Large intestine (tissue), 12 donors: ENCODE measurements at places on chromosomes 5 and 9. TPM values are rescaled to one million over a fixed set of nuclear protein-coding genes. Genes with fewer than 3 reads are reported as not detected.

DNA sequence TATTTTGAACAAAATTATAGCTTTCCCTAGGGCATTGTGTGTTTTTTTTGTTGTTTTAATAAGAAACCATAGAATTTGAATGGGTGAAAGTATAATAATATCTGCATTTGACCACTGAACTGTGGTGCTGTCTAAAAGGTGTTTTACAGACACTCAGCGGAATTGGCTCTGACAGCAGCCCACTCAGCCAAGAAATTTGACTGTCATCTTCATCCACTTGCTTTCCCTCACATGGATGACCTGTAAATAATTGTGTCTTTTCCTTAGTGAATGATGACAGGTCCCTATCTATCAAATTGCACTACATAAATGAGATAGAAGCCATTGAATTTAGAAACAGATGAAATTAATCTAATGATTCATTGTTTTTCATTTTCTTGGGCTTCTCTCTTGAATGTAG is 150.0 kb downstream of the PAM start:
- no peak overlapping the region for H3K4me3 ChIP-seq
- H3K27me3 ChIP-seq, result no peaks in the 10 kb centered on the region
- DNase-seq, result no peak
- no peaks in the 10 kb centered on the region for H3K4me1 ChIP-seq
- no peaks in the 10 kb centered on the region for H3K36me3 ChIP-seq
- H3K27ac ChIP-seq, result no peak overlapping the region

DNA sequence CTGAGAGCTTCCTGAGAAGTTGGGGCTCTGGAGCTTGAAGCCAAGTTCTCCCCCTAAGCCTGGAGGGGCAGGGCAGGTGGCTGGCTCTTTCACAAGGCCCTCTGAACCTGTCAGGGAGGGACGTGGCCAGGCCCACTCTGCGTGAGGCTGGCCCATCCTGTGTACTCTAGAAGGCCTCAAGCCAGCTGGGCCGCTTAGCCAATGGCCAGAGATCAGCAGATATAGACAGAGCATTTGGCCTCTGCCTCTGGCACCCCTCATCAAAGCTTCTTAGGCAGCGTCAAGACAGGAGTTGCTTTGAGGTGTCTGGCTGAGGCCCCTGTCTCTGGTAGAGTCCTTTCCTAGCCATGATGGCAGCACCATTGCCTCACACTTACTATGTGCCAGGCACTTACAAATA is 105.6 kb downstream of the FGF18 start:
- peaks cover 5% of the 10 kb centered on the region for H3K4me1 ChIP-seq
- no peak for DNase-seq
- no peak overlapping the region for H3K4me3 ChIP-seq
- no peaks in the 10 kb centered on the region for H3K36me3 ChIP-seq
- no peak overlapping the region for H3K27ac ChIP-seq

GRCh38 chr9:32345243-32345642 is 39.2 kb upstream of the ACO1 start:
- no peaks in the 10 kb centered on the region for H3K27me3 ChIP-seq
- no peak overlapping the region for H3K27ac ChIP-seq
- no peaks in the 10 kb centered on the region for H3K36me3 ChIP-seq
- no peak overlapping the region for H3K4me3 ChIP-seq

- DNase-seq, result no peak
- H3K4me1 ChIP-seq, result peaks cover 4% of the 10 kb centered on the region
- H3K36me3 ChIP-seq, result no peaks in the 10 kb centered on the region
Measured at GRCh38 chr5:139768807-139769465, 26.7 kb upstream of the PSD2 start.

- peaks cover 86% of the 10 kb centered on the region for H3K27me3 ChIP-seq
- no peak overlapping the region for H3K27ac ChIP-seq
- peaks cover 6% of the 10 kb centered on the region for H3K4me1 ChIP-seq
- no peaks in the 10 kb centered on the region for H3K36me3 ChIP-seq
- H3K4me3 ChIP-seq, result no peak overlapping the region
- no peak for DNase-seq
Measured at GRCh38 chr5:88669371-88670050, 213.5 kb downstream of the MEF2C start.

DNA sequence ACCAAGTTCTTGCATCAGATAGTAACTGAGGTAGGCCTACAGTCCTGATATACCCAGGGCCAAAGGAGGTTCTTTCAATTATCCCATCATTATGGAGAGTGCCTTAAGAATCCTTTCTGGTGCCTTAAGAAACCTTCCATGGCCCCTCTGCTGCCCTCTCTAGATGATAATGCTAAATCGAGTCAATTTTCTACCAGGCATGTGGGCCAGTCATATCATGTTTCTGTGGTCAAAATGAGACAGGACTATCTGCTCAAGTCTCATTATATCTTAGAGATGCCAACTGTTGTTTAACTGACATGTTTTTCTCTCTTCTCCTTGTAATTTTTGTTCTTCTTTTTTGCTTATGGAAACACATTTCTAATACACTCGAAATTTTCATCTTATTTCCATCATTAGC is 127.6 kb downstream of the EDIL3 start:
- no peak for DNase-seq
- no peaks in the 10 kb centered on the region for H3K27me3 ChIP-seq
- H3K27ac ChIP-seq, result no peak overlapping the region
- H3K4me3 ChIP-seq, result no peak overlapping the region
- H3K36me3 ChIP-seq, result no peaks in the 10 kb centered on the region
- H3K4me1 ChIP-seq, result no peaks in the 10 kb centered on the region

- H3K4me3 ChIP-seq, result no peak overlapping the region
- no peaks in the 10 kb centered on the region for H3K36me3 ChIP-seq
- H3K27ac ChIP-seq, result no peak overlapping the region
- no peaks in the 10 kb centered on the region for H3K27me3 ChIP-seq
- H3K4me1 ChIP-seq, result peaks cover 8% of the 10 kb centered on the region
Measured at GRCh38 chr9:129328355-129329042, 150.4 kb upstream of the IER5L start.

- H3K27ac ChIP-seq, result no peak overlapping the region
- H3K27me3 ChIP-seq, result no peaks in the 10 kb centered on the region
- H3K4me3 ChIP-seq, result no peak overlapping the region
- no peak for DNase-seq
Measured at GRCh38 chr9:84397822-84398221, 57.3 kb upstream of the SLC28A3 start.

- DNase-seq, result peak; percentile 73
- no peaks in the 10 kb centered on the region for H3K27me3 ChIP-seq
- H3K4me3 ChIP-seq, result peak overlapping the region; percentile 92
- H3K4me1 ChIP-seq, result peaks cover 4% of the 10 kb centered on the region
- peaks cover 6% of the 10 kb centered on the region for H3K36me3 ChIP-seq
Measured at GRCh38 chr5:40755093-40755406, 711 bp downstream of the TTC33 start.

DNA sequence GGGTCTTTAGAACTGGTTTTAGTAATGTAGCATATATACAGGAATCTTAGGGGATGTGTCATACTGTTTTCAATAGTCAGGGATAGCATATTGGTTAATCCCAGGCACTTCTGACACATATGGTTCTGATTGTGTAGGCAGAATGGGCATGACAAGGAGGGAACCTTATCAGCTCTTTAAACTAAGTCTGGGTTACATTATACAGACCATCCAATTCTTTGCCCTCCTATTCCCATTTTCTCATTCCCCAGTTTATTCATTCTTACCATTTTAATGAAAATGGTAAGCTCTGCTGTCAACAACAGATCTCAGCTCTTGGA is 85.1 kb downstream of the NDUFAF2 start:
- H3K27me3 ChIP-seq, result no peaks in the 10 kb centered on the region
- no peak for DNase-seq
- no peak overlapping the region for H3K4me3 ChIP-seq
- H3K27ac ChIP-seq, result no peak overlapping the region
- no peaks in the 10 kb centered on the region for H3K36me3 ChIP-seq

DNA sequence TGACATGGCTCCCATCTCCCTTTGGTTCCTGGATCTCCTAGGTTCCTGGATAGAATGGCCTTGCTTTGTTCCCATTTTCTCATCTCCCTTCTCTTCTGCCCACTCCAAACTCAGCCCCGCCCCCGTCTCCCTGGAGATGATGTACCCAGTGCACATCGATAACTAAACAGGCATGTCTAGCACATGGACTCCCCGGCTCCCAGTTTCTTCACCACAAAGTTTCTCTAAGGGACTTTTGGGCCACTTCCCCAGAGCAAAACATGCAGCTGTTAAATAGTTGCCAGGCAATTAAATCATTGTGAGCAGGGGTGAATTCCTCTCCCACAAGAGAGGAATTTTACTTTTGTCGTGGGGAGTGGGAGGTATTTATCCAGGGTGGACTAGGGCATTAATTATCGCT is 259.0 kb downstream of the GADD45G start:
- H3K36me3 ChIP-seq, result no peaks in the 10 kb centered on the region
- no peak overlapping the region for H3K27ac ChIP-seq
- H3K4me3 ChIP-seq, result no peak overlapping the region
- DNase-seq, result no peak

- H3K27ac ChIP-seq, result no peak overlapping the region
- H3K36me3 ChIP-seq, result no peaks in the 10 kb centered on the region
- DNase-seq, result no peak
- H3K4me3 ChIP-seq, result no peak overlapping the region
- no peaks in the 10 kb centered on the region for H3K4me1 ChIP-seq
Measured at GRCh38 chr5:52693280-52693679, 94.4 kb upstream of the ITGA1 start.

- no peaks in the 10 kb centered on the region for H3K36me3 ChIP-seq
- no peak within 1 kb of the TSS for H3K27ac ChIP-seq
- H3K4me1 ChIP-seq, result peaks cover 25% of the 10 kb centered on the region
- peak within 1 kb of the TSS; percentile 39 for H3K4me3 ChIP-seq
Measured at GRCh38 chr5:55172937-55173686, at the start of gene CDC20B. Gene CDC20B, minus strand, starts transcription at chr5:55173177. Its CDS starts 177 bp downstream, at chr5:55173000.

DNA sequence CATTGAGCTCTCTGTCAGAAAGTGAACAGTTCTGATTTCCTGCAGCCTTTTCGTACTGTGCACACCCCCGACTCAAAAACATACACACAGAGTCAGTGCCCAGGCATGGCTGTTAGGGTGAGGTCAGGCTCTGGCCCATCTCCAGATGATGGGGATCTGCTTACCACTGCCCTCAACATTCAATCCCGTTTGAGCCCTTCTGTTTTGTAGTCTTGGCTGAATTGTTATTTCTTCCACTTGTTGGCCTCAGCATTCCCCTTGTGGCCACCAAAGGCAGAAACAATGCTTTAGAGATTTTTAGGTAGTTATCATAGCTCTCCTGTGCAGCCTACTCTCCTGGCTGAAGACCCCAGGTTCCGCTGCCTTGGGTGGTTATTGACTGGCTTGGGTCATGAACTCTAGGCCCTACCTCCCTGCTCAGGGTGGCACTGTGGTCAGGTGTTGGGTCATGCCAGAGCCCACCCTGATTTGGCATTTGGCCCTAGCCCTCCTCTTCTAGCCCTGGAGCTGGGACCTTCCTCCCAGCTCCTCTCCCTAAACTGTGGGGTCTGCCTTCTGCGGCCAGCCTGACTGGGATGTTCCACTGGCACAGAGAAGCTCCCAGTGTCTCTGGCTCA is 7.8 kb upstream of the MYOZ3 start:
- H3K4me3 ChIP-seq, result no peak overlapping the region
- no peak for DNase-seq
- peaks cover 14% of the 10 kb centered on the region for H3K4me1 ChIP-seq
- H3K27me3 ChIP-seq, result no peaks in the 10 kb centered on the region
- no peak overlapping the region for H3K27ac ChIP-seq

DNA sequence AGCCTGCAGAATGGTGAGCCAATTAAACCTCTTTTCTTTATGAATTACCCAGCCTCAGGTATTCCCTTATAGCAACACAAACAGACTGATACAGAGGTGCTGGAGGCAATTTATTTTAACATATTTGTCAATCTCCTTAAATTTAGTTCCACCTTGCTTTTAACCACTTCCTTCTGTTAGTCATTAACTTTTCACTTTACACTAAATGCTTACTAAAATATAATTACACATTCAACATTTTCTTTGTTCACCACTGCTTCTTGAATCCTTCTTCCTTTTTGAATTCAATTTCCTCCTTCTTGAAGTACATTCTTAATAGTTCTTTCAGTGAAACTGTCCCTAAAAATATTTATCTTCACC is 39.4 kb downstream of the LYRM7 start:
- no peak overlapping the region for H3K27ac ChIP-seq
- H3K36me3 ChIP-seq, result no peaks in the 10 kb centered on the region
- no peak for DNase-seq
- no peaks in the 10 kb centered on the region for H3K27me3 ChIP-seq
- H3K4me3 ChIP-seq, result no peak overlapping the region

- H3K27me3 ChIP-seq, result no peaks in the 10 kb centered on the region
- H3K4me3 ChIP-seq, result no peak overlapping the region
- no peaks in the 10 kb centered on the region for H3K36me3 ChIP-seq
- no peaks in the 10 kb centered on the region for H3K4me1 ChIP-seq
- DNase-seq, result no peak
Measured at GRCh38 chr5:80372780-80373179, 35.1 kb upstream of the ZFYVE16 start.

DNA sequence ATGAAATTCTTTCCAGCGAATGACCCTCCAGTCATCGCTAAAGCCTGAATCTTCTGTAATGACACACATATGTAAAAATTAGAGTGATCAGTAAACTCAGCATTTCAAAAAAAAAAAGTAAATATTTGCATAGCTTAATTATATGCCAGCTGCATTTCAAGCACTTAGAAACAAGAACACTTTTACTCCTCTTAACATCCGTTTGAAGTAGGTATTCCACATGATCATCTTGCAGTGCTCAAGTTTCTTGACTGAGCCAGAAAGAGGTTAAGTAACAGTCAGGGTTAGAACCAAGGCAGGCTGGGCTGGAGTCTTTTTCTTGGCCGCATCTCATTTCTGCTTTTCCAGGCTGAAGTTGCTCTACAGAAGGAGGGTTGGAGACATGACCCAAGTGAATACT is 27.6 kb downstream of the EGFLAM start:
- no peak for DNase-seq
- no peaks in the 10 kb centered on the region for H3K27me3 ChIP-seq
- no peak overlapping the region for H3K27ac ChIP-seq
- no peaks in the 10 kb centered on the region for H3K4me1 ChIP-seq
- no peak overlapping the region for H3K4me3 ChIP-seq

DNA sequence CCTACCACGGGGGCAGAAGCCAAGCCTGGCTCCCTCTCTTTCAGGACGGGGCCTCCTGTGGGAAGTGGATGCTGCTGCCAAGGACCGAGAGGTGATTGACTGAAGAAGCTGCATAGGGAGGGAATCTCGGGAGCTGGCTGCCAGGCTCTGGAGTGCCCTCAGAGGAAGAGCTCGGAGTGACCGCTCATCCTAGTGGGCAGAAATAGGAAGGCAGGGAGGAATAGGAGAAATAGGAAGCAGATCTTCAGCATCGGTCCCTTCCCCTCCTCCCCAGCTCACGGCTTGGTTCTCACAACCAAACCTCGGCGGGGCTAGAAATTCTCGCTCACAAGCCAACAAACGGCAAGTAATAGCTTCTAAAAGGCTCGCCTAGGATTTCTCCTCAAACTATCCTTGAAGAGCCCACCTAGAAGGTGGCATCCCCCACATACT is 159.9 kb upstream of the RAI14 start:
- H3K4me3 ChIP-seq, result no peak overlapping the region
- DNase-seq, result no peak
- no peak overlapping the region for H3K27ac ChIP-seq
- H3K27me3 ChIP-seq, result no peaks in the 10 kb centered on the region
- peaks cover 13% of the 10 kb centered on the region for H3K4me1 ChIP-seq

- H3K4me1 ChIP-seq, result no peaks in the 10 kb centered on the region
- no peaks in the 10 kb centered on the region for H3K36me3 ChIP-seq
- no peak for DNase-seq
- no peaks in the 10 kb centered on the region for H3K27me3 ChIP-seq
Measured at GRCh38 chr5:131899686-131900085, 45.8 kb downstream of the MEIKIN start.

The CCL21 gene
- 60.4 TPM for polyA plus RNA-seq

The IRX2 gene
- polyA plus RNA-seq, result 0.01 TPM

The TYRP1 gene
- 0.37 TPM for polyA plus RNA-seq

The SCAMP1 gene
- 27.3 TPM for polyA plus RNA-seq

The PRLR gene
- polyA plus RNA-seq, result 56.0 TPM

The PCDHGA10 gene
- 2.1 TPM for polyA plus RNA-seq

The KCNV2 gene
- 0.09 TPM for polyA plus RNA-seq

The UBAP2 gene
- 26.1 TPM for polyA plus RNA-seq

The NR5A1 gene
- 0.09 TPM for polyA plus RNA-seq

The DEPDC1B gene
- 15.3 TPM for polyA plus RNA-seq

The SV2C gene
- polyA plus RNA-seq, result 3.0 TPM
